ENCODE measurements at places on chromosomes 1 and 21.

DNA sequence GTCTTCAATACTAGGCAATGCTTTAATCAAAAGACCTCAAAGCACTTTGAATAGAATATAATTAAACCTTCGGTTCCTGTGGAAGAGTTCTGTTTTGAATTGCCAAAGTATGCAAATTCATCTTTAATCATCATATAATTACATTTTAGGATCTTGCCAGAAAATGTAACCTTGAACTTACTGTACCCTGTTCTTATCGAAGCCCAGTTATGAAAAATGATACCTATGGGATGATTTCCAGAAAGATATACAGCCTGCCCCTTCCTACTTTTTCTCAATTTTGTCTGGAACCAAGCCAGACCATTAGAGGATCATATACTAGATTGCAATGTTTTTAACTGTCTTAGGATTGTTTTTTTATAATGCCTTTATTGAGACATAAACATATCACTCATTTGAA is 34.0 kb upstream of the ZNF281 start:
- no peak for DNase-seq

DNA sequence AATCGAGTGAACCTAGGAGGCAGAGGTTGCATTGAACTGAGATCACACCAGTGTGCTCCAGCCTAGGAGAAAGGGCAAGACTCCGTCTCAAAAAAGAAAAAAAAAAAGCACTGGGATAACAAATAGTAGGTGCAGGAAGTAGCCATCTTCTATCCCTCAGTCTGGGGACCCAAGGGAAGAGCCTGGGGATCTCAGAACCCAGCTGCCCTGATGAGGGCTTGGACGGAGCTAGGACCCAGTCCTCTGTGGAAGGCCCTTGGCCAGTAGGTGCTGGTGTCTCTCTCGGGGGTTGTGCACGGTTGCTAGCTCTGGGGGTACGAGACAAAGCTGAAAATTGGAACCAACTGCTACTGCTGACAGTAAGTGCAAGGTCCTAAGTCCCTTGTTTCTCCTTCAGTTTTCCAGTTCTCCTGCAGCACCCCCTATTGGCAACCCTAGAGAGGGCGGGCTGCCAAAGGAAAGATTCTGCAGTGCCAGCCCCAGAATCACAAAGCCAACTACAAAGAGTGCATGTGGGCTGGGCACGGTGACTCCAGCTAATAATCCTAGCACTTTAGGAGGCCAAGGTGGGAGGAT is 57.6 kb upstream of the KIF1B start:
- DNase-seq, result no peak

- DNase-seq, result no peak
Observed at GRCh38 chr1:172976222-172977041, 74.3 kb downstream of the TNFSF18 start.

- DNase-seq, result no peak
Observed at GRCh38 chr1:164794356-164794755, 235.4 kb downstream of the PBX1 start.

GRCh38 chr1:204709021-204709420 is 23.5 kb upstream of the LRRN2 start:
- no peak for DNase-seq

DNA sequence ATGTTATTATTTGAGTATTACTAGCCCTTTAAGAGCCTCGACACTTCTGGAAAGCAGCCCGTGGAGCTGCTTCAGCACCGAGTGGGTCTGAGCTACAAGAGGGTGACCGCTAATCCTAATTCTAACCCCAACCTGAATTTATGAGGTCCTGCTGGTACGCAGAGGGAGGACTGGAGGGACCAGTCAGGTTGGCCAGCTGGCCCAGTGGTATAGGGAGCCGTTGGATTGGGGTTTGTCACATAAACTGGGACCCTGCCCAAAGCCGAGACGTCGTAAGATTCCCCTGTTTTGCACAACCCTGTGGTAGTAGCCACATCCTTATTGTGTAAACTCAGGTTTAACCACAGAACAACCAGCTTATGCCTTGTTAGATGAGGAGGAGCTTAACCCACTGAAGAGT is 60.8 kb upstream of the F3 start:
- no peak for DNase-seq

- no peak for DNase-seq
Observed at GRCh38 chr1:99956755-99957154, 13.0 kb upstream of the SLC35A3 start.

Measured in stimulated activated CD4-positive, alpha-beta T cell treated with anti-CD3 and anti-CD28 coated beads, Interleukin-1b, Interleukin-23, amount 100 ng/mL, for 1 hour (primary cell).